Muscle of arm (tissue), 14 donors: ENCODE measurements at places on chromosomes 1 and 21. TPM values are rescaled to one million over a fixed set of nuclear protein-coding genes. Genes with fewer than 3 reads are reported as not detected.

- DNase-seq = peak; percentile 80
Observed at GRCh38 chr1:27568300-27569087, 35.5 kb downstream of the AHDC1 start.

DNA sequence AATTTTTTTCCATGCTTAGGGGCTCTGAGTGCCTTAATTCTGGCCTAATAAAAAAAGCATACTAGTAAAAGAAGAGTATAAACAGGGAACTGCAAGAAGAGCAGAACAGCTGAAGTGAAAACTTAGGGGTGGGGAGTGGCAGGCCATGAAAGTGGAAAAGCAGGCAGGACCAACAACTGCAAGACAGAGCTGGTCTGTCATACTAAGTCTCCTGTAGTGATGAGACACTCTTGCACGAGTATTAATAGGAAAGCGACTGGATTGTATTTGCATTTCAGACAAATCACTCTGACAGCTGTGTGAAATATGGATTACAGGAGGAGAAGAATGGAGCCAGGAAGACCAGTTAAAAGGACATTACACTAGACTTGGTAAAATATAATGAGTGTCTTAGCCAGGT is 449.9 kb downstream of the NUF2 start:
- DNase-seq = no peak

DNA sequence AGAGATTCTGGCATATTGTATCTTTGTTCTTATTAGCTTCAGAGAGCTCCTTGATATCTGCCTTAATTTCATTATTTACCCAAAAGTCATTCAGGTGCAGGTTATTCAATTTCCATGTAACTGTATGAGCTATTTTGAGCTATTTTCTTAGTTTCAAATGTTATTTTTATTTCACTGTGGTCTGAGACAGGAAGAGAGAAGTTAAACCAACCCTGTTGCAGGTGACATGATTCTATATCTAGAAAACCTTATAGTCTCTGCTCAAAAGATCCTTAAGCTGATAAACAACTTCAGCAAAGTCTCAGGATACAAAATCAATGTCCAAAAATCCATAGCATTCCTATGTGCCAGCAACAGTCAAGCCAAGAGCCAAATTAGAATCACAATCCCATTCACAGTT is 1644.0 kb upstream of the B3GALT2 start:
- no peak for DNase-seq

The ANKRD65 gene
- polyA plus RNA-seq = 18.7 TPM

GRCh38 chr1:173294843-173295242 is 87.7 kb upstream of the TNFSF4 start:
- no peak for DNase-seq

DNA sequence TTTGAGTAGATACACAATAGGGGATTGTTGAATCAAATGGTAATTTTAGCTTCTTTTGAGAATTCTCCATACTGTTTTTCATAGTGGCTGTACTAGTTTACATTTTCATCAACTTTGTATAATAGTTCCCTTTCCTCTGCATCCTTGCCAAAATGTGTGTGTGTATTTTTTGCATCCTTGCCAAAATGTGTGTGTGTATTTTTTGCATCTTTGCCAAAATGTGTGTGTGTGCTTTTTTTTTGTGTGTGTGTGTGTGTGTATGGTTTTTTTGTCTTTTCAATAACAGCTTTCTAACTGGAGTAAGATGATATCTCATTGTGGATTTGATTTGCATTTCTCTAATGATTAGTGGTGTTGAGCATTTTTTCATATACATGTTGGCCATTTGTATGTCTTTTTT is 105.4 kb downstream of the ATP6V1G3 start:
- DNase-seq = no peak

DNA sequence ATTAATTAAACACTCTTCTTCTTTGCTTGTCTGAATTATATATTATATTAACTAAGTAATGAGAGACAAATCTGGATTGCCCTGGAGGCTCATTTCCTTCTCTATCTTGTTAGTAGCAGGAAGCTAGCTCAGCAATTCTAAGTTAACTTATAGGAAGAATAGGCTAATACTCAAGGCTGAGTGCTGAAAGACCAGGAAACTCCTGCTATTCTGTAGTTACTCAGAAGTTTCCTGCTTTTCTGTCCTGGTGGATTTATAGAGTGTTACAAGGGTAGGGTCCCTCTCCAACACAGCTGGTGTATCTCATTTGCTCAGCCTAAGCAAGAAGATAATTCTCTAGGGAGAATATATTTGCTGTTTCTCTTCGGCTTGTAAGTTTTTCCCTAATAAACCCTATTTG is 29.2 kb downstream of the HSPA13 start:
- peak; percentile 13 for DNase-seq

The SAMD11 gene
- polyA plus RNA-seq = 2.1 TPM

DNA sequence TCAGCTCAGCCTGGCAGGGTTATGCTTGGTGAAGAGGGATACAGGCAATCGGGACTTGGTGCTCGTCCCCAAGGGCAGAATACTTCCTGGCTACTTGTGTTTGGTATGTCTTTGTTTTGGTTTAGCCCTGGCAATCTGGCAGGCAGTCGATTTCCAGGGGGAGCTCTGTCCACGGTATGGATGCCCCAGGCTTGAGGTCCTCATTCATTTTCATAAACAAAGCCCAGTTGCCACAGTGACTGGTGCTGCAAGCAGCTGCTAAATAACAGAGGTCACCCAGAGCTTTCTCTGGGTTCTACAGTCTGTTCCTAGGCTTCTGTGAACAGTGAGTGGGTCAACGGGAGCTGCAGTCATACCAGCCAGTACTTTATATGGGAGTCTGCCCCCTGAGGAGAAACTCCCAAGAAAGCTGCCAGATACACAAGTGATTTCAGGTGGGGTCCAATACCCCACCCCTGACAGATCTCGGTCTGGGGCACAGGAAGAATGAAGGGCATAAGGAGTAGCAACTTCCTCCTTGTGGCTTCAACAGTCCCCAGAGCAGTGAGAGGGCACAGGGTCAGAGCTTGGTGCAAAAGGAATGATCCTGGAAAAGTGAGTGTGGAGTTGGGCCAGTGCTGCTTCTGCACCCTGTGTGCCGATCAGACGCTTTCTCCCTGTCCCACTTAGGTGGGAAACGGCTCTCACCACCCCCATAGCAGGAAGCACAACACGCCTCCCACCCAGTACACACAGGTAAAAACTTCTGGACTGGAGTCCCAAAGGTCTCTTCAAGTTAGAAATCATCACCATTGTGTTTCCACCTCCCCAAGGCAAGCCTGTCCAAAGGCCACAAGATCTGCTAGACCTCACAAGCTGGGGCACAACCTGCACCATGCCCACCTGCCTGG is 55.5 kb downstream of the TGFBR3 start:
- peak; percentile 57 for DNase-seq

DNA sequence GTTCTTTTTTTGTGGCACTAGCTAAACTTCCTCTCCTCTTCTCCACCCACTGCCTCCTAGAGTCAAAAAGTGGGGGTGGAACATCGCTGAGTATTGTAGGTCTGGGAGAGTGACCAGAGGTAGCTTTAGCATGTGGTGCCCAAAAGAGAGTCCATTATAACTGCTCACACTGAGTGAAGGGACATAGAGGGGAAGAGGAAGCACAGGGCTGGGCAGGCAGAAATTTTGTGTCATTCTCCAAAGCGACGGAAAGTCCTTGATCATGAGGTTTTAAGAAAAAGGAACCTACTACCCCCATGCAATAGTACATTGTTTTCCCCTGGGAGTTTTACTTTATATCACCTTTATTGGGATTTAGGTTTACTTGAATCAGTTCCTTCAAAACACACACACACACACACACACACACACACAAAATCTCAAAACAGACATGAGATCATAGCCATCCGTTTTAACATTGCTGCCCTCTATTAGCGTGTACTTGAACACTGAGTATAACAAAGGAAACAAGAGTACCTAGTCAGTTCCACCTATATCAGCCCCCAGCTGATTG is 4.1 kb downstream of the CD84 start:
- peak; percentile 16 for DNase-seq

DNA sequence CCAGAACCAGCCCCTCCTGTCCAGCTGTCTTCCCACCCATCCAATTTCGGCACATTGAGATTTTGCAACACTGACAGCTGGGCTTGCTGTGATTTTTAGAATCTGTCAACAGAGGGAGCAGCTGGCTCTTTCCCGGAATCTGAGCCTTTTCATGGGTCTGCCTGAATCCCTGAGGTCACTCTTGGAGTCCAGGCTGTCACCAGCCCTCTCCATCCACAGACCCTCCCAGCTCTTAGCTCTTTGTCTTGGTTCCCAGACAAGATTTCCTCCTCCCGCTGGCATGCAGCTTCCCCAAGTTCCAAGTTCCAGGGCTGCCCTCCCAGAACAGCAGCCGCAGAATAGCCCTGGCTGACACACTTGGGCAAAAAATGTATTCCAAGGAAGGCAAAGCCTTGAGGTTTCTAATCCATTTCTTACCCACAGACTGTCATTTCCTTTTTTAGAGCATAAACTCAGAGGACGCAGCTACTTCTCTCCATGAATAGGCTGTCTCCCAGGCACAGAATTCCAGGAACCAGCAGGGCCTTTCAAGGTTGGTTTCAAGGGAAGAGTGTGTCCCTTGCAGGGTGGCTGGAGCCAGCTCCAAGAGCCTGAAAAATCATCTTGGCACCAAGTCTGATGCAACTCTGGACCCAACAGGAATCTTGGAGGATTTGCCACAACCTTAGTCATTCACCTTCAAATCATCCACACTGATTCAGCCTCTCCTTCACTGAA is 7.1 kb upstream of the TMEM61 start:
- DNase-seq = peak; percentile 57

DNA sequence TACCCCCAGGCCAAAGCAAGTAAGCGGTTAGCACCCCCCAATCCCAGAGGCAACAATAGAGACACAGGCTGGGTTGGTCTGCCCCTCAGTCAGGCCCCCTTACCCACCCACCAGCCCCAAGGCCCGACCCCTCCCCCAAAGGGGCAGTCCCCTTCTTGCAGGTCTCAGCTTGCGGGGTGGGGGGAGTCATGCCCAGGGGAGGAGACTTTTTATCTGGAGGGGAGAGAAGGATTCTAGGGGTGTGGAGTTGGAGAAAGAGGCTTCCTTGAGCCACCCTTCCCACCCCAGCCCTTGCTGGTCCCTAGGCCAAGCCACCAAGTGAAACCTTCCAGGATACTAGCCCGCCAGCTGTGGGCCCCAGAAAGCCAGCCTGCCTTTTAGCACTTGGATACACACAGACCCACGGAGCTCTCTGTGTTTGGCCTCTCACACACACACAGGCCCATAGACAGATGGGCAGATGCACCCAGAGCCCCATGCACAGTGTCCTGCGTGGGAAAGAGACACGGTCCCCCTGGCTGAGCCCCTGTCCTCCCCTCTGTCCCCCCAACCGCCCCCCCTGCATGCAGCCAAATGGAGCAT is 7.1 kb downstream of the TMEM54 start:
- no peak for DNase-seq

The LMX1A gene
- 0.81 TPM for polyA plus RNA-seq

The CELA3B gene
- polyA plus RNA-seq = not detected
